ENCODE measurements at places on chromosomes 13 and 19. TPM values are rescaled to one million over a fixed set of nuclear protein-coding genes. Genes with fewer than 3 reads are reported as not detected.

Gene ZNF556
- not detected for total RNA-seq

Gene KRTDAP
- not detected for total RNA-seq

Gene SIGLEC7
- not detected for total RNA-seq

Gene C19orf67
- not detected for total RNA-seq

Gene MBD3L2
- total RNA-seq: not detected

Gene ZNF471
- 0.71 TPM for total RNA-seq

Gene C13orf42
- not detected for total RNA-seq

Gene ZNF540
- total RNA-seq: not detected

Gene VRK3
- total RNA-seq: 38.1 TPM

Gene S1PR2
- 8.5 TPM for total RNA-seq

Gene ZNF865
- 2.6 TPM for total RNA-seq

Gene ATXN8OS
- total RNA-seq: not detected

Gene CYP2S1
- total RNA-seq: under 0.01 TPM

Gene FAM216B
- not detected for total RNA-seq

Gene IGFL3
- total RNA-seq: 5.0 TPM

Gene SLC10A2
- total RNA-seq: not detected

Gene KLK12
- not detected for total RNA-seq

Gene PRRG2
- total RNA-seq: not detected

Gene RAB20
- 13.5 TPM for total RNA-seq

Gene DAND5
- total RNA-seq: not detected

Gene CD37
- total RNA-seq: not detected

Gene CALR3
- total RNA-seq: not detected

Gene GPATCH1
- 3.5 TPM for total RNA-seq

Gene LHB
- not detected for total RNA-seq

Gene TMEM150B
- total RNA-seq: not detected

Gene EXOC3L2
- not detected for total RNA-seq

Gene STARD13
- 25.9 TPM for total RNA-seq
